Iris pigment epithelial cell (primary cell): ENCODE measurements at places on chromosomes 3 and 15.

GRCh38 chr3:40109641-40110490, 199.6 kb upstream of the EIF1B start:
- no peak for DNase-seq

GRCh38 chr3:31668242-31668641, 135.5 kb downstream of the STT3B start:
- DNase-seq, result no peak

DNA sequence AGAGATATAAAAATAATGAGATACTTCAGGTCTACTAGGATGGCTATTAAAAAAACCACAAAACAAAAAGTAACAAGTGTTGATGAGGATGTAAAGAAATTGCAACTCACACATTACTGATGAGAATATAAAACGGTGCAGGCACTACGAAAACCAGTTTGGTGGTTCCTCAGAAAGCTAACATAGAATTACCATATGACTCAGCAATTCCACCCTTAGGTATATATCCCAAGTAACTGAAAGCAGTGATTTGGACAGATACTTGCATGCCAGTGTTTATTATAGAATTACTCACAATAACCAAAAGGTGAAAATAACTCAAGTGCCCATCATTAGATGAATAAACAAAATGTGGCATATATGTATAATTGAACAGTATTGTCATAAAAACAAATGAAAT, 87.5 kb upstream of the MELTF start:
- DNase-seq, result peak; percentile 50

GRCh38 chr15:101088271-101088670, 163.6 kb downstream of the CHSY1 start:
- DNase-seq, result no peak

DNA sequence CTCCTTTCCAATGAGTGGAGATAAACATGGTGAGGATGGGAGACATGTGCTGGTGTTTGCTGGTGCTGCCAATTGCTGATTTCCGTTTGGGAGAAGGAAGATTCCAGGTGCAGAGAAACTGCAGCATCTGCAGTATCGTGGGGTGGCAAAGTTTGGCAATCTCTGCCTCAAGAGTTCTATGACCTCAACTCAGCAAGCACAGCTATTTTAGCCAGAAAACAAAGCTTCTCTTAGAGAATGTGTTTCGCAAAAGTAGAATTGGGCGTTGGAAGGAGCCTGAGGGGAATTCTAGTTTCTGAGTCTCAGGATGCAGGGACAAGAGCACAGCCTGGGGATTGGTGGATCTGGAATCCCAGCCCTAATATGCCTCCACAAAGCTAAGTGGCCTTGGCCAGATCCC, 18.2 kb upstream of the SHC4 start:
- DNase-seq, result no peak

DNA sequence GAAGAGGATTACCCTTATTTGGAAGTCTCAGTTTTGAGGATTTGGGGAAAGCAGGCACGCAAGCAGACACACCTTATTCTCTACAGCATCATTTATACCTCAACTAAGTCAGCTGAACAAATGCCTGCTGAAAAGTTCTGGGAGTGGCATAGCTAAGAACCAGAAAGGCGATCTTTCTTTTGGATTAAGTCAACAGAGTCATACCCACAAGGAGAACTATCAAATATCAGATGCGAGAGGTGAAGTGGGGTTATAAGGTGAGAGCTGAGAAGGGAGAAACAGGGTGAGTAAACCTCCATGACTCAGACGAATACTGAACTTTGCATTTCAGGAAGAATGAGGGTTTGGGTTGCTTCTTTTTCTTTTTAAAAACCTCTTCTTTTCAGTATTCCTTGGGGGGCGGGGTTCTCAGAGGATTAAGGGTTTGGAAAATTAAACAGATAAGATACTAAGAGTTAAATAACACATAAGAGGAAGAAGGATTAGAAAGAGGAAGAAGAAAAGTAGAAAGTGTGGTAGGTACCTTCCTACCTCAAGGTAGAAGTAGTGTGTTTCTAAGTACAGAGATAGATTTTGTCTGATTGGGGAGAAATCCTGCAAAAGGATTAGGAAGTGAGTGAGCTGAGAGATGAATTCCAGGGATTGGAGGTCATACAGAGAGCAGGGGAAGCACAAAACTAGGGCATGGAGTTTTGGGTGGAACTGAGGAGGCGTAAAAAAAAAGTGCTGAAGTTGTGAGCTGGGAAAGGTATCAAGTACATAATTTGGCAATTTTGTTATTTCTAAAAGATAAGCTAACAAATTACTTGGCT, 41.3 kb upstream of the ICE2 start:
- DNase-seq, result peak; percentile 71

DNA sequence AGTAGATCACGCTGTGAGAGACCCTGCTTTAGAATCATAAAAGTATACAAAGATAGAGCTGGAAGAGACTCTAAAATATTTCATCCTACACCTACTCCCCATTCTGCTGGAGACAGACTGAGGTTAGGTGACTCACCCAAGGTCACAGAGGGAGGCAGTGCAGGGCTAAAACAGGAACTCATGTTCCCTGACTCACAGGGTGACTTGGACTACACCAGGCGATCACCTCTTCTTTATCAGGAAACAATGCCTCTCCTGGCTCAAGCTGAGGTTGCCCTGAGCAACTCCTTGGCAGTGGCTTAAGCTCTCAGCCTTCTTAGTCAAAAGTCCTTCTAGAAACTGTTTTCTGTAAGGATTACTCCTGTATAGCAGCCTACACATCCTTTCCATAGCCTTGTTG, 26.4 kb upstream of the TNFAIP8L3 start:
- DNase-seq, result peak; percentile 98

DNA sequence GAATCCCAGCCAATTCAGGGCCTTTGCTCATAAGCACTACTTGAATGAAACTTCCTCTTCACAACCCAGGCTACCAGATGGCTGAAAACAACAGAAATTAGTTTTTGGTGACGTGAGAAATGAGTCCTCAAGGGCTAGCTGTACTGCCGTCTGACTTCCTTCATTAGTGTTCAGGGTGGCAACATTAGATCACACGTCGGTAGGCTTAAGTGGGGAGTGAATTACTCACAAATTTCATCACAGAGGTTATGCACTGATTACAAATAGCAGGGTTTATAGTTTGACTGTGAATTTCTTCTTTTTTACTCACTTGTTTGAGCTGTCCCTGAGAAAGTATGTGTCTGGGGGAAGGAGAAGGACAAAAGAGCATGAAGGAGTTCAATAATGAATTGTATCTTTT, 397.2 kb downstream of the GAP43 start:
- DNase-seq, result peak; percentile 3

GRCh38 chr3:184731786-184732537, 20.1 kb upstream of the MAGEF1 start:
- DNase-seq, result no peak

DNA sequence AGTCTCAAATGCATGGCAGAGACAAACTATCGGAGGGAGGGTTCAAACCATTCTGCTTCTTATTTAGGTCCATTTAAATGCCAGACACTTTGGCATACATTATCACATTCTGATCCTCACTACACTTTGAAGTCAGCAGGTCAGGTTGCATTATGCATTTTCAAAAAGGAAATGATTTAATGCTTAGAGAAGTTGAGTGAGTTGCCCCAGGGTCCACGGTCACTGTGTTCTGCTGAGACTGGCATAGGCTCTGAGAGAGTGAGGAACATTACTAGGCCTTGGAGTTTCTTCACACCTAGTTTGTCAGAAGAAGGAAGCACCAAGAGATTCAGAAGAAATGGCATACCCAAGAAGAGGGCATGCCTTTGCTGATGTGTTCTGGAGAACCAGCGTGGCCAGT, 46.3 kb upstream of the ACAN start:
- DNase-seq, result no peak

DNA sequence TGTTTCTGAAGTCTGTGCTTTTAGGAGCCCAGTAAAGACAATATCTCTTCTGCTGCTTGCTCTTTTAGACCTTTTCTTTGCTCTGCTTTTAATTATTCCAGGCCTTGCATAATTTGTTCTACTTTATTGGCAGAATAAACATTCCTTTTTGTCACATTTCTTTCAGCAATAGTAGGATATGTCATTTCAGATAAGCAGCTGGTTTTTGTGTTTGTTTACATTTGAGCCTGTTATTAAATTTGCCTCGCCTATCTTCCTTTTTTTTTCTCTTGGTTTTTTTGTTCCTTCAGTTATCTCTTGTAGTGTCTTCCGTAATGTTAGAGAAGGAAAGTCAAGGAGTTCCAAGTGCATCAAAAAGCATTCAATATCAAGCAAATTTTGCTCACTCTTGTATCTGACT, 16.4 kb downstream of the ZNF654 start:
- DNase-seq, result no peak

- peak; percentile 68 for DNase-seq
These were observed 27.6 kb downstream of the SLC4A7 start for GRCh38 chr3:27456554-27456953.

DNA sequence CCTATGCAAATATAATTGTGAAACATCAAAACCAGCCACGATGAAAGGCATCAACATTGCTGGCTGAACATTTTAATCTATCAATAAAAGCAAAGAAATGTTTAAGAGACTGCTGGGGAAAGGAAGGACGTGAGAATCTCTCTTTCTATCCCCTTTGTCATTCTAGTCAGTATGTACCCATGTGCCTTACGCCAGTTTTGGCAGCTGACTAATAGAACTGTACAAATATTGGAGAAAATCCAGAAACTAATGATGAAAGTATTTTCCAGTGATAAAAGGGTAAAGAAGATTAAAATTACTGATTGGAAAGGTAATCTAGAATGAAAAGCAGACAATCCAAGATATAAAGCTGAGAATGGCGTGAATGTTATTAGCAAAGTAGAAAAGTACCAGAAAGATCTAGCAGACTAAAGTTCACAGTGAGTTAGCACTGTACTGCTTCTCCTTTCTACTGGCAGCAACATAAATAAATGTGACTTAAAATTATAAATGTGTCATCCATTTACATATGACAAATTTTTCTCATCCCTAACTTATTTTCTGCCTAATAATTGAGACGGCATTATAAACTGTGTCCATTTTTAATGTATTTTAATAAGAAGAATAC, 401.9 kb upstream of the CNTN4 start:
- DNase-seq, result no peak

GRCh38 chr3:138199851-138200250, 12.8 kb downstream of the ARMC8 start:
- DNase-seq, result no peak

- peak; percentile 23 for DNase-seq
These were observed 90.7 kb upstream of the AGTR1 start for GRCh38 chr3:148606979-148607378.

- DNase-seq, result no peak
These were observed 74.6 kb downstream of the FMN1 start for GRCh38 chr15:33119865-33120264.

GRCh38 chr15:99305761-99306505, 54.7 kb downstream of the LRRC28 start:
- peak; percentile 81 for DNase-seq
